Lung (tissue), 17 donors: ENCODE measurements at places on chromosomes 2 and 18. TPM values are rescaled to one million over a fixed set of nuclear protein-coding genes. Genes with fewer than 3 reads are reported as not detected.

GRCh38 chr2:46377666-46378560 lies 80.7 kb downstream of the EPAS1 start:
- DNase-seq: no peak

CTNNA2 gene
- total RNA-seq: not detected

GLI2 gene
- 5.8 TPM for total RNA-seq

NEU4 gene
- total RNA-seq: 0.26 TPM

GRCh38 chr2:45242161-45242741 lies 233.0 kb upstream of the SIX2 start:
- no peak for DNase-seq

ANKRD36 gene
- total RNA-seq: 23.8 TPM

DNA sequence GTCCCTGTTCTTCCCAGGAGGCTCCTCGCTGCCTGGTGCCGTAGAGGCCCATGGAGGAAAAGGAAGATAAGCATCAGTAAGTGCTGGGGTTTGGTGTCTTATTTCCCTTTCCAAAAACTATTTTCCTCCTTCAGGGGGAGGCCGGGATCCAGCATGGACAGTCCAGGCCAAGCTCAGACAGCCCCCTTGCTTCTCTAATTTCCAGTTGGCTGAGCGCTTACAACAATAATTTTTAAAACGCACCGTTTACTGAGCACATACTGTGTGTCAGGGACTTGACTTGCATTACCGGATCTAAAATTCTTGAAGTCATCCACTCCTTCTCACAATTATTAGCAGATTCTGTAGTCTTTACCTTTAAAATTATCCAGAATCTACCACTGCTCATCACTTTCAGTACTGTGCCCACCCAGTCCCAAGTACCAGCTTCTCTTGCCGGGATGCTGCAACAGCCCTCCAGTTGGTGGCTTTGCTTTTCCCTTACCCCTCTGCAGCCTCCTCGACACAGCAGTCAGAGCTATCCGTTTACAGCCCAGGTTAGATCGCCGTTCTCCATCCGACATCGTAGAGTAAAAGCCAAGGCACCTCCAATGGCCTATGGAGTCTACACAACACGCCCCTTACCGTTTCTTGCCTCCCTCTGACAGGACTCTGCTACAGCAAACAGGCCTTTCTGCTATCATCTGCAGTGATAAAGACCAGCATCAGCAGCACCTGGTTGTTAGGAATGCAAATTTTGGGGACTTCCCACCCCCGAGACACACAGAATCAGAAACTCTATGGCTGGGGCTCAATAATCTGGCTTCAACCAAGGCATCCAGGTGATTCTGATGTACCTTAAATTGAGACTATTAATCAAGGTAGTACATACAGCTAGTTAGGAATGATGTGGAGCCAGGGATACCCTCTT lies 75.2 kb upstream of the TSPYL6 start:
- no peak for DNase-seq
